ENCODE measurements at places on chromosomes 11 and 22.

DNA sequence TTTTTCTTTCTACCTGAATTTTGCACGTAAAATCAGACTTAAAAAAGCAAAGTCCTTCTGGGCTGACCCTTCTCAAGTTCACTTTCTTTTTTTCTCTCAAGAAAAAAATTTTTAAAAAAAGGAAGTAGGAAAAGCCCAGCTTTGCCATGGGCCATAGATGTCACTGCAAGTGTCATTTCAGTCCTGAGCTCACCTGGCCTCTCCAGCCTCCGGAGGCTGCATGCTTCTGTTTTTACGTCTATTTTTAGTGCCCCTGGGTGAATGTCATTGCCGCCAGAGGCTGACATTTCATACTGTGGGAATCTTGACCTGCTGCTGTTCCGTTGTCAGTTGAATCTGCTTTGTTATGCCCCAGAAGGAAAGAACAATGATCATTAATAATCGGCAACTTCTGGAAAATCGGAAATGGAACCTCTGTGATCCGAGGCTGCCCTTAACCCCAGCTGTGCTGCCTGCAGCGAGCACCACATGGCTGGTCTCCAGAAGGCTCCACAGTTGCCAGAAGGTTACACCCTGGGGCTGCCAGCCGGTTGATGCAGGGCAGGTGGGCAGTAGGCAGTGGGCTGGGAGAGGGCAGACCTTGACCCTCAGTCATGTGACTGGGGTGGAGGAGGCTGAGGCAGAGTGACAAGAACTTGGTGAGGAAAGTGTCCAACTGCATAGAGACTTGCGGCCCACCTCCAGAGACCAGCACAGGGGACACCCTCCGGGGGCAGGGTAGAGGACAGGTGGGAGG lies 16.7 kb upstream of the MYEOV start:
- no peak for DNase-seq

- DNase-seq: no peak
Observed at GRCh38 chr11:121012091-121012490, 11.8 kb upstream of the TBCEL start.

DNA sequence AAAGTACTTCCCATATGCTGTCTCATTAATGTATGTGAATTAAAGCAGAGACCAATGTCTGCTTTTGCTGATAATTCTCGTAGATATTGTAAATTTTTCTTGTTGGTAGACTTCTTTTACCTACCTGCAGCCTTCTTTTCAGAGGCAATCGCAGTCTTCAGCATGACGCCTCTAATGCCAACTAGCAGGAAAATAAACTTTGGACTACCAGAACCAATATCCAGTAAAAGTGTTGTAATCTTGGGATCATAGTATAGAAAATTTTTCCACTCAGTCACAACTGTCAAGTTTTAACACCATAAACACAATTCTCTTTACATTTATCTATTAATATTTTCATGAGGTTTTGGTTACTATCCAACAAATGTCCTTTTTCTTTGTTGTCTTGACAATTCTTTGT lies 2.3 kb downstream of the DEPDC7 start:
- DNase-seq: no peak

DNA sequence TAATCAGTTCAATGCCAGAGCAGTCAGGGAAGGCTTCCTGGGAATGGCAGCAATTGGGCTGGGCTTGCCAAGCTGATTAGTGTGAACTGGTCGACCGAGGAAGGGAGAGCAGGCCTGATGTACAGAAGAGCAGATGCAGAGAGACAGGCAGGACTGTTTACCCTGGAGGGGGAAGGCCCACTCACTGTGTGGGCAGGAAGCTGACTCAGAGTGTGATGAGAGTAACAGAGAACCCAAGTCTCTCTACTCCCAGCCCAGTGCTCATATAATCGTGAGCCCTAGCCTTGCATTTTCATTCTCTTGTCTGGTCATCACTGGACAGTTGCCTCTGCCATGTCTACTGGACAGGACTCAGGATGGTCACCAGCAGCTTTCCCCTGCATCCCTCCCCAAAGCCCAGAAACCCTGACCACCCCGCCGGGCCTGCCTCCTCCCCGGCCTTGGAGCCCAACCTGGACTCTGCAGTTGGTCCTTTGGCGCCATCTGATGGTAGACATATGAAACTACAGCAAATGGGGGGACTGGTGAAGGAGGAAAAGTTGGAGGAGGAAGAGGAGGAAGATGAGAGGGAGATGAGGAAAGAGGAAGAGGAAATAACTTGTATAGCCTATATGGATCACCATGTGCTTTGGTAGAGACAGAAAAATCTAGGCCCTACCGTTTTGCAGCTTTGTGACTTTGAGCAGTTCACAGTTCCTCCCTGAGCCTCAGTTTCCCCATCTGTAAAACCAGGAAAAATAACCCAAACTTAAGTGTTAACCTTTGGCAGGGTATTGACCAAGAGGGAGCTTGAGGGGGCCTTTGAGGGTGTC lies 43.4 kb upstream of the PRDM11 start:
- DNase-seq: peak; percentile 71

GRCh38 chr11:13304655-13305335 lies 27.2 kb downstream of the BMAL1 start:
- no peak for DNase-seq

DNA sequence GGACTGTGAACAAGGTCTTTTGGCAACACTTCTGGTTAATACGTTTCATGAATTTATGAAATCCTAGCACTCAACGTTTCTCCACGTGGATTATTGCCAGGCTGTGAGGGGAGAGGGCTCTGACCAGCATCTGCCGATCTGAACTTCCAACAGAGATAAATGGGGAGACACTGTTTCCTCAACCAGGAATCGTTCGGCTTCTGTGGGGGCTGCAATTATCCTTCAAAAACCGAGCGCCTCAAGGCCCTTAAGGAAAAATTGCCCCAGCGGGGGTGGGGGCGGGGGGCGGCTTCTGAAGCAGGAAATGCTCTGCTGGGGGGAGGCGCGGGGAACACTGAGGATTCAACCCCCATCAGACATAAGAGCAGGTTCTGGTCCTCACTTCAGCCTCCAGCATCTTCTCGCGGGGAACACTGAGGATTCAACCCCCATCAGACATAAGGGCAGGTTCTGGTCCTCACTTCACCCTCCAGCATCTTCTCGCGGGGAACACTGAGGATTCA lies 155.6 kb downstream of the BRD1 start:
- no peak for DNase-seq

GRCh38 chr11:105000167-105000566 lies 22.8 kb downstream of the CASP5 start:
- no peak for DNase-seq

- no peak for DNase-seq
Observed at GRCh38 chr22:38017939-38018885, 33.9 kb upstream of the SOX10 start.

GRCh38 chr11:115659061-115659963 lies 155.1 kb upstream of the CADM1 start:
- DNase-seq: no peak

DNA sequence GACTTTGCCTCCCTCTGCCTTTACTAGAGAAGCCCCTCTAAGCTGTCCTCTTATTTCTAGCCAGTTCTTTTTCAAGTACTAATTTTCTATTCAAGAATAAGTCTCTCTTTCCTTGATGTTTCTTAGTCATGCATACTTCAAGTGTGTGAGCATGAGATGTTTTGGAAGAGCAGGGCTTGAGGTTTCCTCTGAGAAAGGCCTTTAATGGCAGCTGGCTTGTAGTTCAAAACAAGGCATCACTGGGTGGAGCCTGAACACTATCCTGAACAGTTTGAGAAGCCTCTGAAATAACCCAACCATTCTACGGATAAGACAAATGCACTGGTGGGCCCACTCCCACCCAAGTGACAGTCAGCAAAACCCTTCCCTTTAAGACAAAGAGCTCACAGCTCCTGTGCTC lies 37.6 kb downstream of the CLDN25 start:
- no peak for DNase-seq

- no peak for DNase-seq
Observed at GRCh38 chr11:118135796-118136165, 16.8 kb downstream of the SCN4B start.

- DNase-seq: no peak
Observed at GRCh38 chr11:12762278-12762677, 88.1 kb downstream of the TEAD1 start.

DNA sequence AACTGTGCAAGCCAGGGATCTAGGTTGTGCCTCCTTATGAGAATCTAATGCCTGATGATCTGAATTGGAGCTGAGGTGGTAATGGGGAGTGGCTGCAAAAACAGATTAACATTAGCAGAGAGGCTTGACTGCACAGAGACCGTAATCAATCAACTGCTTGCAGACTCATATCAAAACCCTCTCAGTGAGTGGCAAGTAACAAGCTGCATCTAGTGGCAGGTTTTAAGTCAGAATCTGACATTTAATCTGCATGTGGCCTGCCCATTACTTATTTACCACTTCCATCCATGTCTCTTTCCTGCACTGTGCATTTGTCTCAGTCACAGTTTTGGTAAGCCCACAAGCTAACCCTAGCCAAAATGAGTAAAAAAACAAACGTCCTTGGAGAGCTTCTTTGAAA lies 11.2 kb downstream of the C11orf58 start:
- no peak for DNase-seq

GRCh38 chr11:3669128-3669527 lies 2.1 kb downstream of the CHRNA10 start:
- no peak for DNase-seq

DNA sequence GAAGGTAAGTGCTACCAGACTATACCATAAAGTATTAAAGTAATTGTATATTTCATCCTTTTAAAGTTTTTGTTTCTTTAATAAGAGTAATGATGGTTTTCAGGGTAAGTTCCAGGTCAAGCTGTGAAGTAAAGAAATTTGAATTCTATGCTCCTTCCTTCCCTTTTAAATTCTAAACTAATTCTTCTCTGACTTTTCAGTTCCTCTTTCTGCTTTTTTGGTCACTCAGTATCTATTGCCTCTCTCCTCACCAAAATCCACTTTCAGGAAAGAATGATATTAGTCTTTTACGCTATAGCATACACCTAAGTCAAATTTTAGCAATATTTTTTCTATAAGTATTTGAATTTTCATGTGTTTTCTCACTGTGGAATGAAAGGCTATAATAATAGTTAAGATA lies 8.2 kb downstream of the MMP8 start:
- DNase-seq: no peak

DNA sequence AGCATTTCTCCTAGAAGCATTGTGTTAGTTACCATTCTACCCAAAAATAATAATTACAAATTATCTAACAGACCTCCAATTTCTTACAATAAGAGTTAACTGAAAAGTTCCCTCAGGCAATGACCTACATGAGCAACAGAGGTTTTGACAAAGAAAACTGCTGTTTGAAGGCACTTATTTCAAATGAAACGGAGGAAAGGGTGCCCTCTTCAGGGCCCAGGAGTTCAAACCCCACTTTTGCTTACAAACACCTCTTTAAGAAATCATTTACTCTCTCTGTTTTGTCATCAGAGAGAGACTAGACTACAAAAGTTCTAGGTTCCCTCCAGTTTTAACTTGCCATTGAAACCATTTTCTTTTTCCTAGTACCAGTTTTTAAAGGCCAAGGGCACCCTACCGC lies 56.7 kb downstream of the AMBRA1 start:
- no peak for DNase-seq

- DNase-seq: no peak
Observed at GRCh38 chr22:25701056-25701780, 40.8 kb upstream of the MYO18B start.

GRCh38 chr22:49867303-49868265 lies 13.9 kb downstream of the ZBED4 start:
- no peak for DNase-seq

DNA sequence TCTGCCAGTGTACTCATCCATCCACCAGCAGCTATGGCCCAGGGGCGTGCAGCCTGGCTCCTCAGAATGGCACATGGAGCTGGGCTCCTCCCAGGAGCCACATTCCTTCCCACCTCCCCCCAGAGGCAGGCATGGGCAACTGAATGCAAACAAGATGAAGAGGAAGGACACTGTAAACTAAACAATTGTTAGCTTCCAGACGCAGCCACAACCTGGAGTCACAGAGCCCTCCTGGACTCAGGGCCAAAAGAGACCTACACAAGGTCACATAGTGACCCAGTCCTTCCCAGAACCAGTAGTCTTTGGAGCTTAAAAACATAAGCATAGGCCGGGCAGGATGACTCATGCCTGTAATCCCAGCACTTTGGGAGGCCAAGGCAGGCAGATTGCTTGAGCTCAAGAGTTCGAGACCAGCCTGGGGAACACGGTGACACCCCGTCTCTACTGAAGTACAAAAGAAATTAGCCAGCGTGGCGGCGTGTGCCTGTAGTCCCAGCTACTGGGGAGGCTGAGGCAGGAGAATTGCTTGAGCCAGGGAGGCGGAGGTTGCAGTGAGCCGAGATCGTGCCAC lies 30.7 kb upstream of the CLDN5 start:
- no peak for DNase-seq

GRCh38 chr11:46302866-46303265 lies 25.4 kb downstream of the CREB3L1 start:
- no peak for DNase-seq

DNA sequence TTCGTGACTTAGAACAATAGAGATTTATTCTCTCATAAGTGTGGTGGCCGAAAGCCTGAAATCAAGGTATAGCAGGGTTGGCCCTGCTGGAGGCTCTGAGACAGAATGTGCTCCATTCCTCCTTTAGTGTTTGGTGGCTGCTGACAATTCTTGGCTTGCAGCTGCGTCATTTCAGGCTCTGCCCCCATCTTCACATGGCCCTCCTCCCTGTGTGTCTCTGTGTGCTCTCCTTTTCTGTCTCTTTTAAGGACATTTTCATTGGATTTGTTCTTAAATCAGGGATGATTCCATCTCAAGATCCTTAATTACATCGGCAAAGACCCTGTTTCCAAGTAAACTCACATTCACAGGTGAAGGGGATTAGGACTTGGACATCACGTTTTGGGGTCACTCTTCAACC lies 10.2 kb upstream of the APOL6 start:
- no peak for DNase-seq

- no peak for DNase-seq
Observed at GRCh38 chr11:8100158-8100557, 19.1 kb downstream of the TUB start.

- DNase-seq: no peak
Observed at GRCh38 chr22:20963201-20964052, 3.6 kb upstream of the AIFM3 start.

GRCh38 chr22:42869888-42870480 lies 12.9 kb upstream of the ARFGAP3 start:
- no peak for DNase-seq

Data from CD4-positive, alpha-beta T cell treated with Interleukin-6 at 100 ng/mL for 8 hours (primary cell).